Effector memory CD4-positive, alpha-beta T cell (primary cell): ENCODE measurements at places on chromosomes 2 and 18.

DNA sequence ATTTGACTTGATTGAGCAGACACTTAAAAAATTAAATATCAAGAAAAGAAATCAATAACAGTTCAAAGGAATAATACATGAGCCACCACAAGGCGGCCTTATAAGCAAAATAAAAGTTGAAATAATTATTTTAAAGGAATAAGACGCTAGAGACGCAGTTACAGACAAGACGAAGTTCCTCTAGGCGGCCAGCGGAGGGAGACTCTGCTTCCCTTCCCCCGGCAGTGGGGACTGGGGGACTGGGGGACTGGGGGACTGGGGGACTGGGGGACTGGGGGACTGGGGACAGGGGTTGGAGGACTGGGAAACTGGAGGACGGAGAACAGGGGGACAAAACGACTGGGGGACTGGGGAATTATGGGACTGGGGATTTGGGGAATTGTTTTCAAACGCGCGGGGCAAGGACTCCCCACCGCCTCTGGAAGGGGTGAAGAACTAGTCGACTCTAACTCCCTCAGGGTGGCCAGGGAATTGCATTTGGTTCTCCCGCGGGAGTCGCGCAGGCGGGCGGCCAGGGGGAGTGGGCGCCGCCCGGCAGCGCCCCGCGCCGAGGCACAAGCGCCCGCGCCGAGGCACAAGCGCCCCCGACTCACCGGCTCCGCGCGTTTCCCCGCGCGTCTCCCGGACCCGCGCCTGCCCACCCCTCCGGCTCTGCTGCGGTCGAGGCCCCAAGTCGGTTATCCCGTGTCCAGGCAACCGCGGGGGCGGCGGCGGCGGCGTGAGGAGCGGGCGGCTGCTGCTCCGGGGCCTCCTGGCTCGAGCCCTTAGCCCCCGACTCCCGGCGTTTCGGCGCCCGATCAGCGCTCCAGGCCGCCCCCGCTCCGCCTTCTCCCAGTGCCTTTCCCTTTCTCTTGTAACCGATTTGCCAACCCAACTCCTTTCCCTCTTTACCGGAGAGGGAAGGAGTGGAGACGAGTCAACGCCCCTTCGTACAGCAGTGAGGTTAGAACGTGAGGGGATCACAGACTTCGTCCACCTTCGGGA is at the start of gene CCDC178:
Gene CCDC178 (minus strand): TSS at position 662 of the 984 bp plus-strand sequence. CDS start 28,633 bp downstream, outside the sequence.
- no peak for DNase-seq

GRCh38 chr18:45760462-45761036 is 36.6 kb downstream of the SLC14A1 start:
- no peak for DNase-seq

DNA sequence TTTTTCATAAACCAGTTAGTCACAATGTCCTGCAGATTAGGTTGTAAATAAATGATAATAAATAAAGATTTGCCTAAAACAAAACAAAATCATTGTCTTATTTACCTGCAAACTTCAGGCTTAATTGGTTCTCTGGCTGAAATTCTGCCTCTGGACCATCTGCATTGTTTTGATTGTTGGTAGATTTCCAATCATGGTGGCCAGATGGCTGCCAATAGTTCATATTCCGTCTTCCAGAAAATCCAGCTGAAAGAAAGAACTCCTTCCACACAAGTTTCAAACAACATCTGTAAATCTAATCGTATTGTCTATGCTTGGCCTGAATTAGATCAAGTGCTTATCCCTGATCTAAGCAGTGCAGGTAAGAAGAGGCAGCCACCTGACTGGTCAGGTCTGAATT is 771.1 kb upstream of the ZEB2 start:
- DNase-seq, result no peak

DNA sequence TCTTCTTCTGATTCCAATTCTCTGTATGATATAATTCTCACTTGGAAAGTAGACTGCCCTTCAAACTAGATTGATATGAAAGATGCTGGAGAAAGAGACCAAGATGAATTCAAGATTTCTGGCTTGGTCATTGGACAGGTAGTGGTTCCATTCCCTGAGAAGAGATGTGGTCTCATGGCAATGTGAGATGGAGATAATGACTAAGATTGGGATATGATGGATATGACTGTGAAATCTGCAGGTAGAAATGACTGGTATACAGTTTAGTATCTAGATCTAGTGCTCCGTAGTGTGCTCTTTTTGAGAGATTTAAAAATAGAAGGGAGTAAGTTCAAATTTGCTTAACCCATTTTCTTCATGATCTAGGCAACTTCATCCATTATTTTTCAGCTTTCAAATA is 425.4 kb upstream of the TRIB2 start:
- no peak for DNase-seq

- DNase-seq, result no peak
Measured at GRCh38 chr2:158179660-158180059, 78.0 kb downstream of the UPP2 start.
